OCI-LY7 (cell line): ENCODE measurements at places on chromosomes 12 and 14. TPM values are rescaled to one million over a fixed set of nuclear protein-coding genes. Genes with fewer than 3 reads are reported as not detected.

CMA1 gene
- total RNA-seq, result not detected in 2 replicates

NRXN3 gene
- not detected in 2 replicates for total RNA-seq

PPP2R5C gene
- total RNA-seq, result 236 and 264 TPM in 2 replicates

LTBP2 gene
- 0.15 and 0.35 TPM in 2 replicates for total RNA-seq

ETV6 gene
- 17.1 and 23.1 TPM in 2 replicates for total RNA-seq

DNA sequence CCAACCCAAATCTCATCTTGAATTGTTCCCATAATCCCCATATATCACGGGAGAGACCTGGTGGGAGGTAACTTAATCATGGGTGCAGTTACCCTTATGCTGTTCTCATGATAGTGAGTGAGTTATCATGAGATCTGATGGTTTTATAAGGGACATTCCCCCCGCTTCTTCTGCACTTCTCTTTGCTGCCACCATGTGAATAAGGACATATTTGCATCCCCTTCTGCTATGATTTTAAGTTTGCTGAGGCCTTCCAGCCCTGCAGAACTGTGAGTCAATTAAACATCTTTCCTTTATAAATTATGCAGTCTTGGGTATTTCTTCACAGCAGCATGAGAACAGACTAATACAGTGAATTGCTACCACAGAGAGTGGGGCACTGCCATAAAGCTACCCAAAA is 179.1 kb downstream of the LRIG3 start:
- no peak for DNase-seq

- DNase-seq, result no peak
Measured at GRCh38 chr14:31994391-31995033, 82.6 kb upstream of the ARHGAP5 start.

DNA sequence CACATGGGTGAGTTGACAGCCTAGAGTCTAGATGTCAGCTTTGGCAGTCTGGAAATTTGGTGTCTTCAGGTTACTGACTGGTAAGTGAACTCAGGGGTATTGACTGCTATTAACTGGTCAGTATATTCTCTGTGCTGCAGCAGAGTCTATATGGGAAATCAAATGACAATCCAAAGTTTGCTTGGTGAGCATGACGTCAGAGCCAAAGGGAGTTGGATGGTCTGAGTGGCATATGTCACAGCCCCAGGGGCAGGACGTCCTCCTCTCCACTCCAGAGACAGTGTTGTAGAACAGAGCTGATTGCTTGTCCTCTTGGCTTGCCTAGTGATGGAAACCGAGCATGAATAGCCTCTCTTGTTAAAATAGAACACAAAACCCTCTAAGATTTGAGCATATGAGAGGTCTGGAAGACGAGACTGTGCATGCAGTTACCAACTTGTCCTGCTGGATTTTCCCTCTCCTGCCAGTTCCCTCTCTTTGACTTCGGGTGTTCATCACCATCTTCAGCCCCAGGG is 3.3 kb upstream of the TBC1D30 start:
- no peak for DNase-seq

DNA sequence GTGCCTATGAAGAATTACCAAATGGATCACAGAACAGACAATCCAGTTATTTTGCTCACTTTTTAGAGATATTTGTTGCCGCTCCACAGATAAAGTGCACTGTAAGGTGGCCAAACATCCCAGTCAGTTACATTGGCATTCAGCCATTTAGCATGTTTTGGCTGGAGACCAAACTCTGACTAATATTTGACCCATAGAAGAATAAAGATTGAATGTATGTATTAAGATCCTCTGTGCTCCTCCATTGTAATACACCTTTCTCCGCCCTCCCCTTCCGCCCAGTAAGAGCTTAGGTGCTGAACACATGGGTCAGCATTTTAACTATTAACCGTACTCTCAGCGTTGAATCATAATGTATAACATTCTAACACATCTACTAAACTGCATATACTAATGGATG is 163.4 kb downstream of the ANO6 start:
- no peak for DNase-seq

DNA sequence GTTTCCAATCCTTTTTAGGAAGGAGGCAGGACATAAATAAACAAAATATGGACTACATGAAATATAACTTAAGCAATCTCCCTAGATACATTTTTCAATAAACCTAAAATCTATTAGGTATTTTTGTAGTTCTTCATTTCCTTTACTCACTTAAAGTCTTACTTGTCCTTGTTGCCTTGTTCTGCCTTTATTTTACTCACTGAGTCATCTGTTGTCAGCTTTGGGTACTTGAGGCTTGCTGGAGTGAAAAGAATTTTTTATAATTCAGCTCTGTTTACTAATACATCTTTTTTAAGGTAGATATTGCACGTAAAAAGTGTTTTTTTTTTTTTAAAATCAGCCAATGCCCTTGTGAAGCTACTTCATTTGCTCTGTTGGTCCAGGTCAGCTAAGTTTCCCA is 216.2 kb downstream of the PELI2 start:
- no peak for DNase-seq

GRCh38 chr14:102295270-102295669 is 9.7 kb downstream of the MOK start:
- DNase-seq, result no peak

- peak; percentile 95 for DNase-seq
Measured at GRCh38 chr12:51368640-51369517, 22.3 kb downstream of the GALNT6 start.

- DNase-seq, result peak; percentile 78
Measured at GRCh38 chr12:6612652-6613014, 5.5 kb upstream of the CHD4 start.
